ENCODE measurements at places on chromosomes 3 and 15.

- no peak for DNase-seq
These were observed 16.9 kb upstream of the CFAP161 start for GRCh38 chr15:81117136-81117535.

DNA sequence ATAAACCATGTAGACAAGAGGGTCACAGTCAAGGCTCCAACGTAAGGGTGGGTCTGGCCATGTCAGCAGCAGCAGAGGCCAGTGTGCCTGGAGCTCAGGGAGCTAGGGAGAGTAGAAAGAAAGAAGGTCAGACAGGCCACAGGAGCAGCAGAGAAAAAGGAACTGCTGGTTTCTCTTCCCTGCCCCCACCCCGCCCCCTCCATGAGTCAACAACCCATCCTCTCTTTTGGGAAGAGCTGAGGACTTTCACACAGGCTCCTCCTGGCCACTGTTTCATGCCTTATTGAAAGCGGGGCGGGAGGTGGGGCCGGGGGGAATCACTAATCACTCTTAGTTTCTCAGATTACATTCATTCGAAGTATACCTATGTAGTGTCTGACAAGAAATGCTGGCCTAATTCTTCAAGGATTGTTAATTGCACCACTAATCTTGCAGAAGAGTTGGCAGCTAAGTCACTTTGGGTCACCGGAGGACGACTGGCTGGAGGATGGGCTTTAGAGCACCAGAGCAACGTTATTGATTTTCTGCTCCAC lies 9.1 kb upstream of the SCG3 start:
- no peak for DNase-seq

GRCh38 chr3:161043336-161044035 lies 61.7 kb downstream of the B3GALNT1 start:
- DNase-seq: no peak

- DNase-seq: no peak
These were observed 478.8 kb downstream of the EPHA3 start for GRCh38 chr3:89586256-89586655.

GRCh38 chr15:96521386-96521785 lies 190.9 kb downstream of the NR2F2 start:
- DNase-seq: no peak

DNA sequence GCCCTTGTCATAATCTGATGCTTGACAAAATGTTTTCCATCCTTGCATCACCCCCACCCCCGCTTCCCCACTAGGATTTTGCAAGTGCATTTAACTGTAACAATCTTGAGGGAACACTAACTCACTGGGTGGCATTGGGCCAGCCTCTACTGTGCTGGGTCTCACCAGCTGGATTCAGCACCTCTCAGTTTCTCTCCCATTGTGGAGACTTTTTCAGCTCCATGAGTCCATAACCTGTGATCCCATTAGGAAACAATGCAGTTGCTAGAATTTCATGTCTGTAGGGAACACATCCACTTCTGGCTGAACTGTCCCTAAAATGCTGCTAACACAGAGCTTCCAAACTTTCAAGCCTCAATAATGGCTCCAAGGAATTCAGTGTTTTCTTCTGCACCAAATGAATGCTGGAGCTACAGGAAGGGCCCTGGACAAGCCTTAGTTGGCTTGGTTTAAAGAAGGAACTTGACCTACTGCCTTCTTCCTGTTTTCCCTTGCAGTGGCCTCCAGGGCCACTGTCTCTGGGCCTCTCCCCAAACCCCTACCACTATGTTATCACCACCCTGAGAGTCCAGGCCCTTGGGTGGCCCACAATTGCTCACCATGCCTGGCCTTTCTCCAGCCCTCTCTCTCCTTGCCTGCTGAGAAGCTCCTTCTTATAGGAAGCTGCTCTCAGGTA lies 15.6 kb downstream of the CYP19A1 start:
- DNase-seq: no peak

- no peak for DNase-seq
These were observed 31.5 kb upstream of the FBXL22 start for GRCh38 chr15:63565536-63566186.

DNA sequence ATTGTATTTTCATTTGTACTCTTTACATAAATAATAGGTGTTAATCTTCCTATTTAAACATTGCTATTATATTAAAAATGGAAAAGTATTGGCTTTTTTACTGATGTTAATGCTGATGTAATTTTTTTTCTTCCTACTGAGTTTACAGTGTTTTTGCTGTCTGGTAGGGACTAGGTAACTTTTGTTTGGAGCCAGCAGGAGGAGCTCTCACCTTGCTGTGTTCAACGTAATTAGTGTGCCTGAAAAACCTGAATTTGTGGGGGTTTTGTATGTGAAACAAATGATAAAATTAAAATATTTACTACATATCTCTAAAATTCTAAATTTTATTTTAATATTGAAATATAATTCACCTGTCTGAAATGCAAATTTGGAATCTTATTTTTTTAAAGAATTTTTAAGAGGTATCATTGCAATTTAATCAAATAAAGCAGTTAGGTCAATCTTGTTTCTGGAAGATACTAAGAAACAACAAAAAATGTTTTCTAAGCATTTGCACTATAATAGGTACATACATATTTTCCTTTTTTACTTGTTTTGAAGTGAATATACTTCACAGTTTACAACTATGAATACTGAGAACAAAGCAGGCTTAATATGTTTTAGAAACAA lies 48.8 kb downstream of the EPHA6 start:
- DNase-seq: peak; percentile 35

- no peak for DNase-seq
These were observed 7.8 kb upstream of the SUMF1 start for GRCh38 chr3:4474683-4475490.

DNA sequence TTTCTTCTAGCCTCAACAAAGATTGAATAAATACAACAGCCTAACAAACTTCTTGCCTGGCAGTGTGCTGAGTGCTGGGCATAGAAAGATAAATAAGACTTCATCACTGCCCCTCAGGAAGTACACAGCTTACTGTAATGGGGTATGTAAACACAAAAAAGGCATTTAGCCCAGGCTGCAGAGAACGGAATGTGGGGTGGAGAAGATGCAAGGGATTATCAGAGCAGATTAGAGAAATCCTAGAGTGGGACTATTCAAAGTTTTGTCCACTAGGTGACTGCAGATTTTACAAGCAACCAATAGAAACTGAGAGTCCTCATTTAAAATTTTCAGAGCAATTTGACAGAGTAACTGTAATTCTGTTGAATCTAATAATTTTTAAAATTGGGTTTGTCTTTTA lies 35.4 kb upstream of the TSC22D2 start:
- peak; percentile 62 for DNase-seq

- DNase-seq: no peak
These were observed 3.2 kb upstream of the FEM1B start for GRCh38 chr15:68274201-68274848.

- no peak for DNase-seq
These were observed 11.1 kb downstream of the ZBTB11 start for GRCh38 chr3:101665851-101666250.

Data from A673 (cell line).